Activated naive CD4-positive, alpha-beta T cell (primary cell): ENCODE measurements at places on chromosomes 11 and 22.

GRCh38 chr11:119810478-119811232 lies 81.7 kb upstream of the NECTIN1 start:
- DNase-seq = no peak

DNA sequence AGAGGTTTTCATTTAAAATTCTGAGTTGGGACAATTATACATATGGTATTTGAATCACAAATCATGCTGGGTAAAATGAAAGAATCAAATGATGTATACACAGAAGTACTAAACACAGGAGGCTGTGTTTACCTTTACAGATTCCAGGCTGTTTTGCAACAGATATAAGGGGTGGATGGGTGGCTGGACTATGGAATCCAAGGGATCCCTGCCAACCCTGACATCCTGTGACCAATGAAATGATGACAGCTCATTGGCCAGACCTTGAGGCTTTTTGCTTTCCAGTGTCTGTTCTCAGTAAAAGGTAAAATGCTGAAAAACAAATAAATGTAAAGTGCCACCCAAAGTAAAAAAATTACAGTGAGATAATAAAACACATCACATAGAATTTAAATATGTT lies 3.3 kb upstream of the DDI1 start:
- DNase-seq = no peak

DNA sequence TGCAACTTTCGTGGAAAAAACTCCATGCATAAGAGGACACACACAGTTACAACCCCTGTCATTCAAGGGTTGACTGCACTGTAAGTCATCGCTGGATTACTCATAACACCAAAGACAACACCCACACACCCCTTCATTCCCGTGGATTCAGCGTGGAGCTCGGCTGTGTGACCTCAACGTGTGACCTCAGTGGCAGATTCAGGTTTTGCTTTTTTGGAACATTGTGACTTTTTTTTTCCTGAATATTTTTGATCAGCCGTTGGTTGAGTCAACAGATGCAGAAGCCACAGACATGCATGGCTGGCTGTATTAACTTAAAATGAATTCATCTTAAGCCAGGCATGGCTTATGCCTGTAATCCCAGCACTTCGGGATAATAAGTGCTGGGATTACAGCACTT lies 19.7 kb upstream of the MUC5AC start:
- no peak for DNase-seq

DNA sequence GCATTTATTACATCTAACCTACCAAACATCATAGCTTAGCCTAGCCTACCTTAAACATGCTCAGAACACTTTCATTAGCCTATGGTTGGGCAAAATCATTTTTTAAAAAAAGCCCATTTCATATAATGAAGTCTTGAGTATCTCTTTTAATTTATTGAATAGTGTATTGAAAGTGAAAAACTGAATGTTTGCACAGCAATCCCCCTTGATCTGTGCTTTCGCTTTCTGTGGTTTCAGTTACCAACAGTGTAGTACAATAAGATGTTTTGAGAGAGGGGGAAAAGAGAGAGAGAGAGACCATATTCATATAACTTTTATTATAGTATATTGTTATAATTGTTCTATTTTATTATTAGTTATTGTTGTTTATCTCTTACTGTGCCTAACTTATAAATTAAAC lies 8.4 kb upstream of the MAP6 start:
- DNase-seq = no peak

DNA sequence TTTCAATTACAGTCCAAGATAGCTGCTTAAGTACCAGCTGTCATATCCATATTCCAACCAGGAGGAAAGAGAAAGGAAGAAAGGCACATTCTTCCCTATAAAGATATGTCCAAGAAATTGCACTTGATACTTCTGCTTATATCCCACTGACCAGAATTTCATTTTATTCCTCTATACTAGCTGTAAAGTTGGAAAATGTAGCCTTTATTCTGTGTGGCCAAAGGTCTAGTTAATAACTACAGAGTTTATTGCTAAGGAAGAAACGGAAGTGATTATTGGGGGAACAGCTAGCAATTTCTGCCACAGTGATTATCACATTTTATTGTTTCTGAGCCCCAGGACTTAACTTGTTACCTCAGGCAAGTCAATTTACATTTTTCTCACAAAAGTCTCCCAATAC lies 213.8 kb downstream of the TTC28 start:
- no peak for DNase-seq

DNA sequence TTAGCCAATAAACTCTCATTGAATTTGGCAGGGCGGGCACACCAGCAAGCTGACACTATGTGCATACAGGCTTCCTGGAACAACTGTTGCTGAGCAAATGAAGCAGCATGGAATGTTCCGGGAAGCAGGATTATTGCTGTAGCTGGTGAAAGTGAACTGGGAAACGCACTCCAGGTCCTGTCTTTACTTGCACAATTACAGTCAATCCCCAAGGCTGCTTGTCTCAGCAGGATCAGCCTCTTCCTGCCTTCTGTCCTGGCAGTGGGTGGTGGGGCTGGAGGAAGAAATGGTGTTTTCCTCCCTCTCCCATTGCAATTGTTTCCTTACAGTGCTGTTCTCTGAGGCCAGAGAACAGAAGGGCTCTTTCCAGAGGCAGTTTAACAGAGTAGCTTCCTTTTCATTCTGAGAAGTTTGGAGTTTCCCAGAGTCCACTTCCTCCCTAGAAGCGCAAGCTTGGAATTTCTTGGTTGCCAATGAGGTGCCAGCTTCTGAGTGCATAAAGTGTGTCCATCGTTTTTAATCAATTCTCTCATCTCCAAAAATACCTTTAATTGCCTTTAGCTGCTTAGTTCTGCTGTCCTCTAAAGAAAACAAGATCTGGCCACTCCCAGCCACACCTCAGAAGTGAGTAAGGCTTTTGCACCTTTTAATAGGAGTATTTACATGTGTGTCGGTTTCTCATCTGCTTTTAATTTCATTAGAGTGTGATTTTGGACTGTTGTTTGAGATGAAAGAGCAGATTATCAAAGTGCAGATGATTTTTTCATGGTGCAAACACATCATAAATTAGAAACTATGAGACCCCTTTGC lies 19.9 kb downstream of the CD44 start:
- DNase-seq = no peak

- DNase-seq = no peak
Measured at GRCh38 chr11:120358729-120359128, 22.5 kb downstream of the ARHGEF12 start.

GRCh38 chr11:27861706-27862430 lies 161.6 kb upstream of the BDNF start:
- DNase-seq = no peak

DNA sequence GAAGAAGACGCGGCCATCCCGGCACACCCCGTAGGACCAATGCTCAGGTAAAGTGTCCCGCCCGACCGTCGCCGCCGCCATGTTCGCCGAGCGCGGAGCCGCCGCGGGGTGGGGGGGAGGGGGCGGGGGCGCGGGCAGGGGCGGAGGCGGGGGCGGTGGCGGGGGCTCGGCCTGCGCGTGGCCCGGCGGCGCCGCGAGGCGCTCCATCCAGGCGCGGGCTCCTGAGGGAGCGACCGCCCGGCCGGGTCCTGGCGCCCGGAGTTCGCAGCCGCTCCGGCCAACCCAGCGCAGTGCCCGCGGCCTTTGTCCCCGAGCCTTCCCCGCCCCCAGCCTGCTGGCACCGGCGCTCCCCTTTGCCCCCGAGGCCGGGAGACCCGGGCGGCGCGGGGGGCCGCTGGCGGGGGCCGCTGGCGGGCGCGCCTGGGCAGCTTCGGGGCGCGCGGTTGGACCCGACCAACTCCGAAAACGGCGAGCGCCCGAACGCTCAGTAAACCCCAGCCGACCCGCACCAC lies at the start of gene PLEKHA7:
PLEKHA7 (minus strand) TSS at position 94 of the 512 bp plus-strand sequence; CDS start at position 81, 13 bp downstream.
- no peak for DNase-seq

DNA sequence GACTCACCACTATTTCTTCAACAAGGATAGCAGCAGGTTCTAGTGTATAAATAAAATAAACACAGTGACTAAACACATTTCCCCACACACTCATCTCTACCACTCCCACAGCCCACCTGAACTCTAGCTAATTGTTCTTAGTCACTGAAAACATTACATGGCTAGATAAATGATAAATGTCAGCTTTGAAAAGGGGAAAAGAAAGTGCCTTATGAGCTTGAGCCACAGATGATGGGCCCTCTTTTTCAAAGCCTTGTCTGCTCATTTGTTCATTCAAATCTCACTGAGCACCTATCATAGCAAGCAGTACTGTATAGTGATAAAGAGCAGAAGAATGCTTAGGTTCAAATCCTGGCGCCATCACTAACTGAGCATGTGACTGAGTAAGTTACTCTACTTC lies 58.3 kb downstream of the SIK3 start:
- no peak for DNase-seq

DNA sequence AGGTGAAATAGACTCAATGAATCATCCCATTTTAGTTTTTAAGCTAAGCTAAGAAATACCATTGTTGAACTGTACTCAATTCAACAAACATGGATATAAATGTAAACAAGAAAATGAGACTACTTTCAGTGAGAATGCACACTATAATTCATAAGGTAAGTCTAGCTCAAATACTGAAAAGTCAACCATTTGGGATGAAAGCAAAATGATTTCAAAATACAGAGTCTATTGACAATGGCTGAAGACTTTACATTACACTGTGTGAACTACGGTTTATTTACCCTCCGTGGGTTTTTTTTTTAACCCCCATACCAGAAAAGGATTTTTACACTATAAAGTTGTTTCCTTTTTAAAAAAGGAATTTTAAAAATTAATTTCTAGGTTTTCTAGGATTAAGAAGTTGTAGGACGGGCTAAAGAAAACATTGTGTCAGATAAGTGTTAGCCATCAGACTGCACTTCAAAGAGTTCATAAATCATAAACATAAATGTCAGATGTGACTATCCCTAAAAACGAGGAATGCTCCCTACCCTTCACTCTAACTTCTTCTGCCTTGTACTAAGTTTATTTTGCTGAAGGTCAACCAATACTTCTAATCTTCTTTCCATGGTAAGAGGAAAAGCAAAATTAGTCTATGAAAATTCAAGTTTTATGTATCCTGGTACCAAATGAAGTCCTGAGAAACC lies 83.0 kb downstream of the FCHSD2 start:
- DNase-seq = no peak

DNA sequence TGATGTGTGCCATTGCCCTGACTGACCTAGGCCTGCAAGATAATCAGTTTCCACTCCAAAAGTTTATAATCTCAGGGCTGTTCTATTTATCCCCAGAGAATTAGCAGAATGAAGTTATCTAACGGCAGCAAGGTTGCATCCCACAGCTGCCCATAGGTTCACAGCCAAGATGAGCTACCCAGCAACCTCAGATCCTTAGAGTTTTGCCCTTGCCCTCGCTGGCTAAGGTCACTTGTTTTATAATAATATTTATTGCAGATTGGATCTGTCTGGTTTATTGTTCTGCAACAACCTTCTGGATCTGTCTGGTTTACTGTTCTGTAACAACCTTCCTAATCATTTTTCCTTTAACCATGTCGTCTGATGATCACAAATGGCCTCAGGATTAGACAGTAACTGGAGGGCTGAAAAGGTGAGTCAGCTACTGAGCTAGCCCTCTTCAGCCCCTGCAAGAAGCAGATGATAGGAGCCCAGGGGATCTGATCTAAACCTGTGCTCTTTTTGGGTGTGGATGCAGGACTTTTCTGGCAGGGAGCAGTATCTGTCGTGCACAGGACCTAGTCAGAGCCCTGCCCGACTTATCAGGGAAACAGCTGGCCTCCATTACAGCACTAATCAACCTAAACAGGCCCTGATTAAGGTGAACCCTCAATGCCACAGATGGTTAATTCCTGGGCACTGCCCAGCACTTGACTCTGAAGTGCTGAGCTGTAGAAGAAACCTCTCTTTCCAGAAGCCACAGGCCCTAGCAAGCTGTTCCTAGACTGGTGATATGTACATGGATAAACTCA lies 642.9 kb upstream of the KIRREL3 start:
- DNase-seq = no peak

DNA sequence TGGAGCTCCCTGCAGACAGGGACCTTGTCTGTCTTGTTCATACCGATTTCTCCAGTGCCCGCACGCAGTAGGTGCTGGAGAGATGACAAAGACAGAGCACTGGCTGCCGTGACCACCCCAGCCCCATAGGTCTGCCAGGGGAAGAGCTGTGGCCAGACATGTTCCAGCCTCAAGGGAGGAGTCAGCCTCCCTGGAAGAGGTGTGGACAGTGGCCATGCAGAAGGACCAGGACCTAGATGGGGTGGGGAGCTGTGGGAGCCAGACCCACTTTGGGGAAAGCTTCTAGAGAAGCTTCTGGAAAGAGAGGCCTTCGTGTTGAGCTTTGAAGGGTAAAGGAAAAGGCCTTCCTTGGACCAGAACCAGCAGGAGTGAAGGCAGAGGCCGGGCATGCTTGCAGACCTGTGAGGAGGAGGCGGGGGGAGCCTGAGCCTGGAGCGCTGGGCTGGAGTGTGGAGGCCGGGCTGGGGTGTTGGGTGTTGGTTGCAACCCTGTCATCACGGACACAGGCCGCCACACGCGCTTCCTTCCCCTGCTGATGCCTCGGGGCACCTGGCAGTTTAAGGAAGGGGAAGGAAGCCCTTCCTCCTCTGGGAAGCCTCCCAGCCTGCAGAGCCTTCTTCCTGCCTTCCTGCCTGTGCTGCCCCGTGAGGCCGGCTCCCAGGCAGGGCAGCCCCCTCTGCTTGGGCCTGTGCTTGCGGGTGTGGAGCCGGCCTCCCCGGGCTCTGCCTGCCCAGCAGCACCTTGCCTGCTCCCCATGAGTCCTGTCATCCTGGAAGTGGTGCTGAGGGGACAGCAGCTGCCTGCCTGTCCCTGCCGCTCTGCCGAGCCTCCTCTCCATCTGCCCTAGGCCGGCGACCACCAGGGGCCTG lies 12.3 kb downstream of the RELT start:
- no peak for DNase-seq

DNA sequence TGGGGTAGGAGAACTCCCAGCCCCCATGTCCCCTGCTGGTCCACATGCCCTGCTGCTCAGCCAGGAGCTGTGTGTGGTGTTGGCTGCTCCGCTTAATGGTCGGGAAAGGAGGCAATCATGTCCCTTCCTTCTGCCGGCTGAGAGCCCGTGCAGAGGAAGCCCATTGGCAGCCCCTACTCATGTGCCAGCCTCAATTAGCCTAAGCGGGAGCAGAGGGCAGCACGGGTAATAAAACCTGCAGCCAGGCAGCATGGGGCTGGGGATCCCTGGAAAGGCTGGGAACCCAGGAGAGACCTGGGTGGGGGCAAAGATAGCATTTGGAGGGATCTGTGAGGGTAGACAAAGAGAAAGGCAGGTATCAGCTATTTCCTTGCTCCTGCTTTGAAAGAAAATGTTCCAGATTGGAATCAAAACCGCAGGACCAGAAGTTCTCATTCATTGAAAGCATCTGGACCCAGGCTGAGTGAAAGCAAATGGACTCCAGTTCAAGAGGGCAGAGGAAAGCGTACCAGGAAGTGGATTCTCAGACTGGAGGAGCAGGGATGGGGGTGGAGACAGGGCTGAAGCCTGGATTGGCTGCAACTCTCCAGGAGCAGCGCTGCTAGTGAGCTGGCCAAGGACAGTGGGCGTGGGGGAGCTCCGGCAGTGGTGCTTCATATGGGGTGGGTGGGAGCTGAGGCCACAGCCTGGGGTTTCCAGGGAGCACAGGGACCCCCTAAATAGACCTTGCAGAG lies 103.4 kb upstream of the NECTIN1 start:
- DNase-seq = no peak
